ENCODE measurements at places on chromosomes 5 and 9. TPM values are rescaled to one million over a fixed set of nuclear protein-coding genes. Genes with fewer than 3 reads are reported as not detected.
A peak's percentile ranks its signal among the peaks of the same experiment; 100 is the strongest.

Gene CEMIP2
- total RNA-seq = 55.7 TPM

DNA sequence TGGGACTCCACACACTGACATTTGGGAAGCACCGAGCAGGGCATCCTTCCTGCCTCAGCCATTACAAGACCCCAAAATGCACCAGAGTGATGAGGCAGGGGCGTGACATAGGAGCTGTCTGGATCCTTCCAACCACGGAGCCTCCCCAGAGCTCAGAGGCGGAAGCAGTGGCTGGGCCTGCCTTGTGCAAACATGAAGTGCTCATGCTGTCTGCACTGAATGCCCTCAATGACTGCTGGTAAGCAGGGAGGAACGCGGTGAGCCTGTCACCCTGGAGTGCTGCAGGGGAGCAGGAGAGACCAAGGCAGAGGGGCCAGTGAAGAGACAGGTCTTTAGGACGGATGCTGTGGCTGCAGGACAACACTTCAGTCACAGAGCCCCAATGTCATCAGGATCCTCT, 60.2 kb upstream of the HRH2 start:
- H3K36me3 ChIP-seq = no peaks in the 10 kb centered on the region
- H3K27ac ChIP-seq = no peak overlapping the region
- no peak for DNase-seq
- peaks cover 14% of the 10 kb centered on the region for H3K27me3 ChIP-seq

GRCh38 chr9:114027159-114027862, 50.8 kb downstream of the AMBP start:
- no peak for DNase-seq
- H3K4me1 ChIP-seq = no peaks in the 10 kb centered on the region
- no peaks in the 10 kb centered on the region for H3K27me3 ChIP-seq
- H3K36me3 ChIP-seq = peaks cover 2% of the 10 kb centered on the region
- no peak overlapping the region for H3K27ac ChIP-seq

Gene TCOF1
- total RNA-seq = 72.2 TPM

Gene IL3
- total RNA-seq = 0.40 TPM

Gene FIBCD1
- not detected for total RNA-seq

DNA sequence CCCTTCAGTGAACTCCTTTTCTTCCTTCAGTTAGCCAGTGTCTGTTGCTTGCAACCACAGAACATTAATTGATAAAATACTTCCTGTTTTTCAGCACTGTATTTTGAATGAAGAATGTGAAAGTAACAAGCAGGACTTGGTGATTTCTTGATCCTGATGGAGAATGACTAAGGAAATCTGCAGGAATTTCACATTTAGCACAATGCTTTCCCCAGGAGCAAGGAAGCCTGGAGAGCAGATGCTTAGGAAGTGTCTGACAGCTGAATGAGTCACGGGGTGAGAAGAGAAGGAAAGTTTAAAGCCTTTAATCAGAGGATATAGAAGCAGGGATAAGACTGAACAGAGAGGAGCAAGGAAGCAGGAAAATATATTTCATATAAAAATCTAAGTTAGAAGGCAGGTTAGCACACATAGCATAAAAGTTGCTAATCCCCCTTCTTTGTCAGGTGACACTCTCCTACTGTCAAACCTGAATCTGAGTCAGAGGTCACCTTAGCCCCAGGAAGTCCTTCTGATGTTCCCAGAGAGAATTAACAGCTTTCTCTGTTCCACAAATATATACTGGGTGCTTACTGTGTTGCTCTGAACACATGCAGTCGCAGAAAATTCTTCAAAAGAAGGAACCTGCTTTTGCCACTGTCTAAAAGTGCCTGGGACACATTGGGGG, 59.7 kb downstream of the GNA14 start:
- H3K36me3 ChIP-seq = no peaks in the 10 kb centered on the region
- no peaks in the 10 kb centered on the region for H3K27me3 ChIP-seq
- no peak overlapping the region for H3K4me3 ChIP-seq
- no peak for DNase-seq

Gene FLT4
- total RNA-seq = 0.25 TPM

- no peak for DNase-seq
- no peak overlapping the region for H3K4me3 ChIP-seq
- H3K4me1 ChIP-seq = peaks cover 58% of the 10 kb centered on the region
- no peaks in the 10 kb centered on the region for H3K27me3 ChIP-seq
- H3K27ac ChIP-seq = peak overlapping the region; percentile 11
- peaks cover 36% of the 10 kb centered on the region for H3K36me3 ChIP-seq
These were observed 5.5 kb downstream of the C5orf15 start for GRCh38 chr5:133962801-133963476.

Gene SARDH
- 1.9 TPM for total RNA-seq

- peak overlapping the region; percentile 66 for H3K4me3 ChIP-seq
- peak overlapping the region; percentile 98 for H3K27ac ChIP-seq
- DNase-seq = peak; percentile 70
- peaks cover 98% of the 10 kb centered on the region for H3K4me1 ChIP-seq
These were observed 57.1 kb downstream of the SLC22A5 start for GRCh38 chr5:132426525-132427138.

DNA sequence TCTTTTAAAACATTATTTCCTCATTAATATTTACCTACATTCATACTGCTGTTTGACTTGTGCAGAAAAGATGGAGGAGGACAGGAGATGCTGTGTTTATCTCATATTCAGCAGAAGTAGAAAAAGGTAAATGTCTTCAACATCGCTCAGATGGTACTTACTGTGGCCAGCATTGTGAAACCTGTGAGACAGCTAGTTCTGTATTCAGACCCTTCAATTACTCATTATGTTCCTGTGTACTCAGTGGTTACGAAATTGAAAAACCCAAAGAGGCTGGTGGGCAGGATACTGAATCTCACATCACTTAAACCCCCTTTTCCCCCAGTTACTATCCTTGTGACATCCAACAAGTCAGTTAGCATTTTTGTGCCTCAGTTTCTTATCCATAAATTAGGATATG, 216.0 kb downstream of the KDM4C start:
- H3K4me1 ChIP-seq = peaks cover 2% of the 10 kb centered on the region
- H3K4me3 ChIP-seq = no peak overlapping the region
- no peak overlapping the region for H3K27ac ChIP-seq
- no peak for DNase-seq
- no peaks in the 10 kb centered on the region for H3K36me3 ChIP-seq

DNA sequence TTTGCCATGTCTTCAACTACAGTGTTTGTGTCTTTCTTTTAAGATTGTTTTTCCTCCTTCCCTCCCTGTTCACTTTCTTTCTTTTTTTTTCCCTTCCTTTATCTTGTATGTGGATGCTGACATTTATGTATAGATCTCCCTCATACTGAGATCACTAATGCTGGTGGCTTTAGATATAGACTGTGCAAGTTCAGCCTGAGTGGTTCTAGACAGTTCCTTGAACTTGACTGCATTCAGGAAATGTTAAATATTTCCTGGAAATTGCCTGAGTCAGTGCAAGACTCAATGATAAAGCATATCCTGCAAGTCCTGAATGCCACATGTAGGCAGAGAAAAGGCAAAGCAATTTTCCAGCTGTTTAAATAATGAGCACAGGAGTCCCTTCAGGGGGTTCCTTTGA, 182.5 kb upstream of the NR3C1 start:
- H3K4me1 ChIP-seq = peaks cover 45% of the 10 kb centered on the region
- H3K27ac ChIP-seq = no peak overlapping the region
- H3K4me3 ChIP-seq = no peak overlapping the region
- H3K36me3 ChIP-seq = no peaks in the 10 kb centered on the region

- peaks cover 6% of the 10 kb centered on the region for H3K4me1 ChIP-seq
- H3K4me3 ChIP-seq = no peak overlapping the region
- H3K27me3 ChIP-seq = peaks cover 8% of the 10 kb centered on the region
- H3K27ac ChIP-seq = no peak overlapping the region
These were observed 76.6 kb downstream of the PSD2 start for GRCh38 chr5:139872052-139872766.

Gene C9
- not detected for total RNA-seq

GRCh38 chr5:116696366-116696765, 121.7 kb upstream of the SEMA6A start:
- no peaks in the 10 kb centered on the region for H3K4me1 ChIP-seq
- H3K27me3 ChIP-seq = no peaks in the 10 kb centered on the region
- no peaks in the 10 kb centered on the region for H3K36me3 ChIP-seq
- no peak overlapping the region for H3K4me3 ChIP-seq
- no peak for DNase-seq
